ENCODE measurements at places on chromosomes 1 and 21.
A peak's percentile ranks its signal among the peaks of the same experiment; 100 is the strongest.

GRCh38 chr1:151629278-151629677, 17.4 kb downstream of the SNX27 start:
- no peak for DNase-seq

- no peak for DNase-seq
Observed at GRCh38 chr1:53532912-53533311, 73.7 kb downstream of the DMRTB1 start.

- no peak for DNase-seq
Observed at GRCh38 chr1:36096500-36097432, 8.1 kb downstream of the ADPRS start.

DNA sequence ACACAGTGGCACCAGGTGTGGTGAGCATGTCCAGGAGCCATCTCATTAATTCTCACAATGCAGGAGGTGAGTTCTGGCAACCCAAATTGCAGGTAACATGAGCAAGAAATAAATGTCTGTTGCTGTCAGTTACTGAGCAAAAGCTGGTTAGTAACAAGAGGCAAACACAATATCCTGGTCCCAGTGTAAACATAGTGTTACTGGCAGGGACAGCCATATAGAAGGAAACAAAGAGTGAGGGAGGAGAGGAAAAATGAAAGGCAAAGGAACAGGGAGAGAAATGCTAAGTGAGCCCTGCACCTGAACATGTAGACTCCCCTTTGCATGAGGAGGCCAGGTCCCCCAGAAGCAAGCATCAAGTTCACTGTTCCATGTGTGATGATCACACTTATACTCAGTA, 203.6 kb downstream of the TRABD2B start:
- no peak for DNase-seq

GRCh38 chr1:27342778-27343638, 1.2 kb downstream of the SYTL1 start:
- peak; percentile 89 for DNase-seq

- no peak for DNase-seq
Observed at GRCh38 chr1:234871039-234871709, 257.5 kb downstream of the TOMM20 start.

DNA sequence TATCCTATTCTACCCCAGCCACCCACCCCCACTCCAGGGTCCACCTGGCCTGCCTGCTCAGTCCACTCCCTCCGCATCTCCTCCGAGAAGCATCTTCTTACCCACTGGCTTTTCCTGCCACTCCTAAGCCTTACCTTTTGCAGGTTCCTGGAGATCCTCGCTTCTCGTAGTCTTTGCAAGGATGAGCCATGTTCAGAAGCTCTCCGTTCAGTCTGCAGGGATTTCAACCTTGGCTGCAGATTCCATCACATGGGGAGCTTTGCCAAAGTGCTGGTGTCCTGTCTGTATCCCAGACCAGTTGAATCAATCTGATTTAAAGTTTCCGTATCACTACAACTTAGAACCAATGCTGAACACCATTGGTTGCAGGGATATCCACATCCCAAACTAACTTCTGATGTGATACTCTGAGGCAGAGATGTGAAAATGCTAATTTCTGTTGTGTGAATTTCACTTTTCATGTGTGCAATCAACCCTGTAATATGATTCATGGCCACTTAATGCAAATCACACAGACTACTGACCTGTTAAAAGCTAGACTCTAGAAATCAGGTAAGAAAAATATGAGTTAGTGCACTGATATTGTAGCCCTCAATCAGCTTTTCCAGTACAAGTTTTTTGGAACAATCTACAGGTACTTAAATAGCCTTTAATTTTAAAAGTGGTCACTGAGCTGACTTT, 61.9 kb downstream of the CAPN2 start:
- DNase-seq = no peak

DNA sequence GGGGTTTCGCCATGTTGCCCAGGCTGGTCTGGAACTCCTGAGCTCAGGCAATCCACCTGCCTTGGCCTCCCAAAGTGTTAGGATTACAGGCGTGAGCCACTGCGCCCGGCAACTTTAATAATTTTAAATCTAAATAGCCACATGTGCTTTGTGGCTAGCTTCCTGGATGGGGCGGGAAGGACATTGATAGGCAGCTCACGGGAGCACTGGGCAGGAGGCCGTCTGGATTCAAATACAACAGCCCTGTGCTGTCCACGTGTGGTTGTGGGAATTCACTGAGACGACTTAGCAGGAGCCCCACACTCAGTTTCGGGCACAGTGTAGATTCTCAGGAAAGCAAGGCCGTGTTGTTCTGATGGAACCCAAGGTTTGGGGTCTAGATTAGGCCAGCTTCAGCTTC, 177.1 kb downstream of the ETS2 start:
- DNase-seq = no peak

GRCh38 chr21:31837618-31838390, 35.0 kb upstream of the HUNK start:
- DNase-seq = no peak

DNA sequence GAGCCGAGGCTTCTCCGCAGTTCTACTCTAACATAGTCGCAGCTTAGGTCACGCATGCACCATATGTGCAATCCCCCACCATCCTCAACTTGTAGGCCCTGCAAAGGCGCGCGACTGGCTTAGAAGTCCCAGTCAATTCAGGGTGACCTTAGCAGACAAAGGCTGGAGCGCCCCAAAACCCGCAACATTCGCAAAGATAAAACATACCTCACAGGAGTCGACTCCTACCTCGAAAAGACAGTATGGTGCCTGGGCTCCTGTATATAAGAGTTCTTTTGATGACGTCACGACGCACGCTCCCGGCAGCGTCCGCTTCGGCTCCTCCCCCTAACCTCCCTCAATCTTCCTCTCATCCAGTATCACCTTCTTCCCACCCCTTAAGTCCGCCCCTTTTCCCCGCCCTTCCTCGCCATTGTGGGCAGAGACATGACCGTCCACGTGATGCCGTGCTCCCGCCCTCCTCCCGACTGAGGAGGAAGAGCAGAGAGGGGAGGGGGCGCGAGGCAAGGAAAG, at the start of gene GAS5:
Gene GAS5, minus strand, starts transcription at position 237 of the 513 bp plus-strand sequence.
- DNase-seq = peak; percentile 100

DNA sequence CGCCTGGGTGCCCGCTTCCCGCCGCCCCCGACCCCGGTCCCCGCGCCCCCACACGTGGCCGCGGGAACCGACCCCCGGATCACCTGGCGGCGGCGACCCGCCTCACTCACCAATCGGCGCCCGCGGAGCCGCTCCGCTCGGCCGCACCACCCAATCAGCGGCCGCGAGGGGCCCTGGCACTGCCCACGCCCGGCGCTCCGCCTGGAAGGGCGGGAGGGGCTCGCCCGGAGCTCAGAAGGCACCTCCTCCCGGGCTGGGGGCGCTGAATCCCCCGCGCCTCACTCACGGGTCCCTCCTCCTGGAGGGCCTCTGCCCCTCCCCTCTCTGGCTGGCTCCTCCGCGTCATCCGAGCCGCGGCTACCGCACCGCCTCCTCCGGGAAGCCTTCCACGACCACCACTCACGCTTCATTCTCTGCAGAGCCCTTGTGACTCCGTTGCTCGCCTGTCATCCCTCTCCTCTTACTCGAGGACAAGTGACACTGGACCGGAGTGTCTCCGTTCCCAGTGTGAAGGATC, 374 bp downstream of the SH2D5 start:
- DNase-seq = peak; percentile 40

All from CD4-positive, alpha-beta T cell treated with Interleukin-6 at 100 ng/mL for 8 hours (primary cell).